Lung microvascular endothelial cell (primary cell): ENCODE measurements at places on chromosomes 4 and X. TPM values are rescaled to one million over a fixed set of nuclear protein-coding genes. Genes with fewer than 3 reads are reported as not detected.

RNF4 gene
- total RNA-seq, result 30.0 and 30.5 TPM in 2 replicates

SPANXA2 gene
- not detected in 2 replicates for total RNA-seq

SSX4 gene
- not detected in 2 replicates for total RNA-seq

ENPEP gene
- total RNA-seq, result under 0.01 TPM in 1 of 2 replicates, not detected in the other

TRPC5OS gene
- not detected in 2 replicates for total RNA-seq

ALAS2 gene
- not detected in 2 replicates for total RNA-seq

LRAT gene
- not detected in 2 replicates for total RNA-seq

ITM2A gene
- total RNA-seq, result 25.4 and 96.1 TPM in 2 replicates

PITX2 gene
- under 0.01 TPM in 1 of 2 replicates, not detected in the other for total RNA-seq

HSD17B13 gene
- total RNA-seq, result under 0.01 TPM in 2 replicates

MAGEB6 gene
- total RNA-seq, result not detected in 2 replicates

LNX1 gene
- 3.5 and 10.1 TPM in 2 replicates for total RNA-seq

SSX2 gene
- not detected in 2 replicates for total RNA-seq

NR3C2 gene
- 4.6 TPM in 2 replicates for total RNA-seq

CC2D2A gene
- 2.8 TPM in 2 replicates for total RNA-seq

TDO2 gene
- total RNA-seq, result not detected in 2 replicates

KLB gene
- under 0.01 and 0.20 TPM in 2 replicates for total RNA-seq

MAGEC2 gene
- not detected in 2 replicates for total RNA-seq

COL4A6 gene
- total RNA-seq, result 0.20 and 2.4 TPM in 2 replicates

CETN2 gene
- total RNA-seq, result 14.6 and 15.9 TPM in 2 replicates

TBC1D1 gene
- 85.0 and 107 TPM in 2 replicates for total RNA-seq

CXCL11 gene
- 0.20 and 0.44 TPM in 2 replicates for total RNA-seq

FAM9C gene
- total RNA-seq, result under 0.01 TPM in 1 of 2 replicates, not detected in the other

DHX15 gene
- total RNA-seq, result 89.1 and 105 TPM in 2 replicates

ADH4 gene
- not detected in 2 replicates for total RNA-seq

HSFX3 gene
- total RNA-seq, result not detected in 2 replicates

CLIC2 gene
- 8.9 and 11.7 TPM in 2 replicates for total RNA-seq

AFM gene
- total RNA-seq, result not detected in 2 replicates

CCDC160 gene
- total RNA-seq, result not detected in 2 replicates

ZAR1 gene
- not detected in 2 replicates for total RNA-seq
